ENCODE measurements at places on chromosomes 6 and 20.

DNA sequence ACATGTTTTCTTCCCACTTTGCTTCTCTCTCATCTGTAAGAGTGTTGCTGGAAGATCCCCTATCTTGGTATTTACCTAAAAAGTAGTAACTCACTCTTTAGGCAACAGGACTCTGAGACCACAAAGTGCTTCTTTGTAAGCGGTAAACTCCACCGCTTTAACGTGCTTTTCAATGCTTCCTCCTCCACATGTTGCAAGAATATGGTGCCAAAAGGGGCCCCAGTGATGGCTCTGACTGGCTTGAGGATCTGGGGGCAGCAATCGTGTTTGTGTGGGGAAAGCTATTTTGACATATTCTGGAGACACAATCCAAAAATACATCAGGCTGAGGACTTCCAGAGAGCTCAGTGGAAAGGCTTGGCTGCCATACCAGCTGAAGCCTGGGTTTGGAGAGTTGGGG is 12.4 kb upstream of the CPNE5 start:
- no peak for DNase-seq
- H3K4me3 ChIP-seq = no peak overlapping the region
- no peaks in the 10 kb centered on the region for H3K27me3 ChIP-seq
- H3K27ac ChIP-seq = no peak overlapping the region
- H3K4me1 ChIP-seq = no peaks in the 10 kb centered on the region
- H3K36me3 ChIP-seq = peaks cover 35% of the 10 kb centered on the region

- no peaks in the 10 kb centered on the region for H3K36me3 ChIP-seq
- H3K4me1 ChIP-seq = peaks cover 12% of the 10 kb centered on the region
- DNase-seq = no peak
- H3K4me3 ChIP-seq = peak overlapping the region; percentile 57
Observed at GRCh38 chr6:11806561-11807317, 28.1 kb upstream of the ADTRP start.

DNA sequence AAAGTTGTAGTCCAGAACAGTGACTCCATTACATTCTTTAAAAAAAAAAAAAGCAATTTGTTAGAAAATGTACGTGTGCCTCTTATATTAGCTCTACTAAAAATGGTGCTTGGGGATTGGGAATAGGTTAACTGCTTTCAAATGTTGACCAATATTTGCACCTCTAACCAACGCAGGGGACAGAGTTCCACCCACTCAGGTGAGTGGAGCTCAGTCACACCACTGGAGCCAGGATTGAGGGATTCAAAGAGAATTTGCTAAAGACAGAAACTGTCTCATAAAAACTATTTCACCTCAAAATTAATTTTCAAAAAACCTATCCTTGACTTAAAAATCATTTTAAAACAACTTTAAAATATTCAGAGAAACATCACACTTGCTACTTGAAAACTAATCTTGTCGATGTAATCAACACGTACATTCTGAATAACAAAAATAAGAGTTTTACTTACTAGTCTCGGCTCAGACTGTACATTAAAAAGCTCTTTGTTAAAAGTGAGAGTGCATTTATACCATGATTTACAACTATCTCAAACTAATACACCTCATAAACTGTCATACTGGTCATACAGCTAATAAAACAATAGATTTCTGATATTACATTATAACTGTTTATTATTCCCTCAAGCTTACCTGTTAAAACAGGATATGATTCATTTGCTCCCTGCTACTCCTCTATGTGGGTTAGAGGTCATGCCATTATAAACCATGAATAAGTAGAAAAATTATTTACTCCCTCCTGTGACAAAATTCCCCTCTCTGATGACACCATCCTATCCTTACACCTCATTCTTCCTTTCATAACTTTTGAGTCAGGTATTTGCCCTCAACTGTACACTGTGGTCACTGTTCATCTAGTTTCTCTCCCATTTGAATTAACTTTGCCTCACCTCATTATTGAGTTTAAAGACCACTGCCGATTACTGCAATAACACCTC is 88.6 kb downstream of the PDE10A start:
- H3K27me3 ChIP-seq = peaks cover 2% of the 10 kb centered on the region
- no peak for DNase-seq
- H3K4me1 ChIP-seq = no peaks in the 10 kb centered on the region
- no peaks in the 10 kb centered on the region for H3K36me3 ChIP-seq
- no peak overlapping the region for H3K27ac ChIP-seq

GRCh38 chr20:38181971-38182370 is 16.9 kb upstream of the TGM2 start:
- H3K27ac ChIP-seq = no peak overlapping the region
- H3K27me3 ChIP-seq = peaks cover 30% of the 10 kb centered on the region
- DNase-seq = no peak

GRCh38 chr6:44016131-44016870 is 111.0 kb downstream of the MRPL14 start:
- no peaks in the 10 kb centered on the region for H3K36me3 ChIP-seq
- H3K4me3 ChIP-seq = no peak overlapping the region
- no peak for DNase-seq
- H3K27ac ChIP-seq = no peak overlapping the region

- H3K27ac ChIP-seq = no peak overlapping the region
- no peak overlapping the region for H3K4me3 ChIP-seq
- peaks cover 1% of the 10 kb centered on the region for H3K27me3 ChIP-seq
- H3K36me3 ChIP-seq = no peaks in the 10 kb centered on the region
- H3K4me1 ChIP-seq = no peaks in the 10 kb centered on the region
- no peak for DNase-seq
Observed at GRCh38 chr6:139003751-139004150, 15.7 kb upstream of the REPS1 start.

GRCh38 chr6:93376026-93376540 is 43.3 kb downstream of the EPHA7 start:
- no peak for DNase-seq
- no peaks in the 10 kb centered on the region for H3K36me3 ChIP-seq
- no peaks in the 10 kb centered on the region for H3K4me1 ChIP-seq

DNA sequence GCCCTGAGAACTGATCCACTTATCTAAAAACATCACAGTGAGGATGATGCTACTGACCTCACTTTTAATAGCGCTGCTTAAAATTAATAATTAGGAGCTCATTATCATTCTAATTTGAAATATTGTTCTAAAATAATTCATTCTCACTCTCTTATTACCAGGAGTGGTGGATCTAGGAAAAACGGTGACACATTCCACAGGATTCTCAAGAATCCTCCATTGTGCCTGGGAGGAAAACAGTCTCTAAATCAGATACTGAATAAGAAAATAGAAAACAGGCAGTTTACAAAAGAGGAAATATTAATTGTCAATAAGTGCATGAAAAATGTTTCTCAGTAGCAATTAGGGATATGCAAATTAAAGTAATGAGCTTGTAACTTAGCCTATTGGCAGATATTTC is 187.4 kb downstream of the TENT5A start:
- H3K36me3 ChIP-seq = no peaks in the 10 kb centered on the region
- H3K4me3 ChIP-seq = no peak overlapping the region
- no peaks in the 10 kb centered on the region for H3K4me1 ChIP-seq

DNA sequence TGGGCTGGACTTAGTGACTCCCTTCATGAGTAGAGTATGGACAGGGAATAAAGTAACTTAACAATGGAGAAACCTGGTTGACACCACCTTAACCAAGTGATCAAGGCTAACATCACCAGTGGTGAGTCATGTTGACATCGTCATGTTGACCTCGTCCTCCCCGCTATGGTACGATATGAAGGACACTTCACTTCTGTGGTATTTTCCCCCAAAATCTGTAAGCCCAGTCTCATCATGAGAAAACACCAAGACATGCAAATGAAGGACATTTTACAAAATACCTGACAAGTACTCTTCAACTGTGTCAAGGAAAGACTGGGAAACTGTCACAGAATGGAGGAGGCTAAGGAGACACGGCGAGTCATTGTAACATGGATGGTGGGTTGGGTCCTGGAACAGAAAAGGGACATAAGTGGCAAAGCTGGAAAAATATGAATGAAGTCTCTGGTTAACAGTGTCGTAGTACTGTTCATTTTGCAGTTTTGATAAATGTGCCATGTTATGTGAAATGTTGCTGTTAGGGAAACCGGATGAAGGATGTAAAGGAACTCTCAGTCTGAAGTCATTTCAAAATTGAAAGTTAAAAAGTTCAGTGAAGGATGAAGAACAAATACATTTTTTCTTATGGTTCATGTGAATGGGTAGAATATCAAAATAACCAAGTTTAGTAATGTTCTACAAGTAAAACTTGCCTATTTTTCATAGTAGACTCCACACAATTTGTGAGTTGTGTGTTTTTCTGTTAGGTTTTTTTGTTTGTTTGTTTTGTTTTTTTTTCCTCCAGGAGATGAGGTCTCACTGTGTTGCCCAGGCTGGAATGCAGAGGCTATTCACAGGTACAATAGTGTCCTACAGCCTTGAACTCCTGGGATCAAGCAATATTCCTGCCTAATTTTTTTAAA is 247.5 kb downstream of the TMEM242 start:
- no peak overlapping the region for H3K27ac ChIP-seq
- no peak overlapping the region for H3K4me3 ChIP-seq
- peaks cover 63% of the 10 kb centered on the region for H3K4me1 ChIP-seq
- DNase-seq = no peak

DNA sequence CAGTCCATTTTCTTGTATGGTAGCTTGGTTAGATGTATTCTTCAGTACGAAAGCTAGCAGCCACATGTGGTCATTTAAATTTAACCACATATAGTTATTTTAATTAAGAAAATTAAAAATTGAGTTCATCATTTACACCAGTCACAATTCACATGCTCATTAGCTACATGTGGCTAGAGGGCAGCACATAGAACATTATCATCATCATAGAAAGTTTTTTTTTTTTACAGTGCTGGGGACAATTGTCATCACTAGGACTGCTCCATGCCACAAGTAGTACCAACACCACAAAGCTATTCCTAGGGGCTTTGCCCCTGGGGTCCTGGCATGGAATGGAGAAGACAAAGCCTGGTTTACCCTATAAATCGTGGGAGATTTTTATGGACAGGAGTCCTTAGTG is 30.5 kb downstream of the PLCB4 start:
- H3K36me3 ChIP-seq = no peaks in the 10 kb centered on the region
- no peak overlapping the region for H3K4me3 ChIP-seq
- H3K27me3 ChIP-seq = no peaks in the 10 kb centered on the region
- H3K4me1 ChIP-seq = no peaks in the 10 kb centered on the region

GRCh38 chr6:78020586-78020985 is 367.7 kb downstream of the MEI4 start:
- no peaks in the 10 kb centered on the region for H3K36me3 ChIP-seq
- no peaks in the 10 kb centered on the region for H3K4me1 ChIP-seq
- DNase-seq = no peak
- H3K27ac ChIP-seq = no peak overlapping the region
- H3K4me3 ChIP-seq = no peak overlapping the region

- no peak overlapping the region for H3K27ac ChIP-seq
- no peak for DNase-seq
- no peaks in the 10 kb centered on the region for H3K36me3 ChIP-seq
- H3K27me3 ChIP-seq = no peaks in the 10 kb centered on the region
- H3K4me1 ChIP-seq = no peaks in the 10 kb centered on the region
Observed at GRCh38 chr6:93136111-93136510, 283.2 kb downstream of the EPHA7 start.
